ENCODE measurements at places on chromosomes 4 and X.

GRCh38 chr4:15148199-15148598 is 145.9 kb downstream of the CPEB2 start:
- DNase-seq: no peak

DNA sequence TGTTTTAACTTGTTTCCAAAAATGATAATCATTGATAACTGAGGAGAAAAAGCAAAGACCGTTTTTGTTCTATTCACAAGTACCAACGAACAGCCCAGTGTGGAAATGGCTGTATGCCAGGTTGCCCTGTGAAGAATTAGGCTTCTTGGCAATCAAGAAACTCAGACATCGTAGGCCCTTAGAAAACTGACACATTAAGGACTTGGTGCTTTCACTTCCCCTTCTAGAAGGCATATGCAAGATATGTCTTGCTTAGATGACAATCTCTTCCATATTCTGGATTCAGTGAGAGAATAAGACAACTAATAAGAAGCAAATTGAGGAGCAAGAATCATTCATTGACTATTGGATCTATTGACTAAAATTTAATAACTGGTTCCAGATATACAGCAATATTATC is 56.6 kb downstream of the ANAPC10 start:
- DNase-seq: no peak

GRCh38 chrX:85903692-85904471 is 143.5 kb downstream of the CHM start:
- no peak for DNase-seq

- no peak for DNase-seq
These were observed 212.2 kb downstream of the PPP1R2C start for GRCh38 chrX:42565739-42566138.

DNA sequence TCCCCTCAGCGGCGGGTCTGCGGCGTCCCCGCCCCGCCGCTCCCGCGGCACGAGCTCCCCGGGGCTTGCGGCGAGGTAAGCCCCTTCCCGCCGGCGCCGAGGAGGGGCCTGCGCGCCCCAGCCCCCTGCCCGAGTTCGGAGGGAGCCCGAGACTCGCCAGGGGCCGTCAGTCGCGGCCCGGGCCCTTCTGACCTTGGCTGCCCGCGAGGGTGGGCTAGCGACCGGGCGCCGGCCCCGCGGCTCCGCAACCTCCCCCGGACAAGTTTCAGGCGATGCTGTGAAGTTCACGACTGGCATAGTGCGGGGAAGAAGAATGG is 554 bp downstream of the CDKL5 start:
- DNase-seq: no peak

DNA sequence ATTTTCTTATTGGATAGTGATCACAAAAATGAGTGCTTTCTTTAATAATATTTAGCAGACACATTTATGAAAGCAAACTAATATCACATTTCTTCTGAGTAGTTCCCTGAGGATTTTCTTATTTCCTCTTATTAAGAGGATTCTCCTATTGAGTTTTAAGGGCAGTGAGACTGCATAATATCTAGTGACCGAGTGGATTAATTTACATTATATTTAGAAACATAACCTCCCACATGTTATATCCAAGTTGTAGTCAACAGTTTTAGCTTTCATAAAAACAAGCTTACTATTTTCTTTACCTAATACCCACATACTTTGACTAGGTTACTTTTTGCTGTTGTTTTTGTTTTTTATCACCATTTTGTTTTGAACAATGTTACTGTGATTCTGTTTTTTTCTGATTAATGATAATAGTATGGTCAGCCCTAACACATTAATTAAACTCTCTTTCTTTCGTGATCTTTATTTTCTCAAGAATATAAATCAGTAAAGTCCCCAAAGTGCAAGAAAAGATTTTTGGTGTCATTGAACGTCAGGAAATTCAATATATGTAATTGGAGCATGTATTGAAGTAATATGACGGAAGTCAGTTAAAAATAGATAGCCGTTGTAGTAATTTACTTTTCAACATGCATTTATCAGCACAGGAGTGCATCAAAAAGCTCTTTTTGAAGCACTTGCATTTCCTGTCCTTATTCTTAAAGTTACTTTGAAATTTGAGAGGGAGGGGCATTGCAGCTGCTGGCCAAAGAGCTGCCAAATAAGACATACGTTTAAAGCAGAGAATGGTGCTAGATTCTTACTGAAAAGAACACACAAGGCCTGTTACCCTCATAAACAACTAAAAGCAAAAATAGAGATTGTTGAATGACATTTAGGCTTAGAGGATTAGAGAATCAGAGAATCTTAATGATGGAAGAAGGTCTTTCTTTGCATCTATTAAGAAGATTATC is 25.2 kb downstream of the DDIT4L start:
- no peak for DNase-seq

GRCh38 chr4:156734965-156735895 is 236.4 kb downstream of the PDGFC start:
- no peak for DNase-seq

DNA sequence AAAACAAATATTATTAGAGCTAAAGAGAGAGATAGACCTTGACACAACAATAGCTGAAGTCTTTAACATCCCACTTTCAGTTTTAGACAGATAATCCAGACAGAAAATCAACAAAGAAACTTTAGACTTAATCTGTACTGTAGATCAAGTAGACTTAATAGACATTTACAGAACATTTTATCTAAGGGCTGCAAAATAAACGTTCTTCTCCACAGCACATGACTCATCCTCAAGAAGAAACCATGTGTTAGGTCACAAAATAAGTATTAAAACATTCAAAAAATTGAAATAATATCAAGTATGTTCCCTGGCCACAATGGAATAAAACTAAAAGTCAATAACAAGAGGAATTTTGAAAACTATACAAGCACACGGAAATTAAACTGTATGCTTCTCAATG is 1510.3 kb upstream of the PCDH10 start:
- DNase-seq: no peak

GRCh38 chrX:37824491-37825214 is 22.7 kb downstream of the DYNLT3 start:
- DNase-seq: no peak

DNA sequence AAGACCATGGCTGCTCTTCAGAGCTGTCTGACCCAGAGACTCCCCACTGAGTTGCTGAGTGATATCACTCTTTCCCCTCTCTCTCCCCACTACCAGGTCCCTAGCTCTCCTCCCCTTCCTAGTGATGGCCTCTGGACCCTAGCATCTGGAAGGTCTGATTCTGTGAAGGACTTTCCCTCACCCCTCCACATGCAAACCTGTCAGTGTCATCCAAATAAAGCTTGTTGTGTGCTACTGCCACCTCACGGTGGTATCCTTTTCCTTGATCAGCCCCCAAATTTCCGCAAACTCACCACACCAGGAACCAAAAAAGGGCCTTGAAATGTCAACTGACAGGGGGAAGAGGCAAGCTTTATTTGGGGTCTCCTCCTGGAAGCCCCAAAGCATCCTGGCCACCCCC is 500.2 kb downstream of the IDS start:
- DNase-seq: no peak

DNA sequence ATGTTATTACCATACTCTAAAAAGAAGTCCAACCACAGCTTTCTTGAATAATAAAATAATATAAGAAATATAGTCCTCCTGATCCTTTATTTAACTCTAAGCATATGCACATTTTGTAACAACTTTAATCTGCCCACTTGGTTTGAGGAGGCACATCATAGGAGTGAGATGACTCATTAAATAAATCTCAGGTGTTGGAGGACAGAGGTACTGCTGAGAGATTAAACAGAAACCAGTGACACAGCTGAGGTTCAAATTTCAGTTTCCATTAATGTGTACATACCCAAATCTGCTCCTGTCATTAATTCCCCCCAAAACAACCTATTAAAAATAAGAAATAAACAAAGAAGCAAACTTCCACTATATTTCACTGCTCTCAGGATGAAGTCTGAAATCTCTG is 211.0 kb downstream of the KCTD8 start:
- no peak for DNase-seq

DNA sequence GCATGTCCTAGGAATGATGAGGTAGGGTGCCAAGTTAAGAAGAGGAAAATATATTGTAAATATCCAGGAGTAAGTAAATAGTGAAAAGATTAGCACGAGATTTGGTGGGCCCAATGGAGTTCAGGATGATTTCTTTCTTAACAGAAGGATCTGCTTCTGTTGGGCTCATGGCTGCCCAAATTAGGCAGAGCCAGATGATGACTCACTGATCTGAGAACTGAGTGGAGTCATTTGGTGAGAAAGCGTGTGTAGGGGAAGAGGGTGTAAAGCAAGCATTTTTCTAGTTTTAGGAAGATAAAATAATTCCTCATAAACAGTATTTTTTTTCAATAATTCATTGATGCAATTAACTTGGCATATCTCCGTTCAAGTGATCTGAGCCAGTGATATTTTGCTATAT is 1.6 kb downstream of the TBX22 start:
- no peak for DNase-seq

DNA sequence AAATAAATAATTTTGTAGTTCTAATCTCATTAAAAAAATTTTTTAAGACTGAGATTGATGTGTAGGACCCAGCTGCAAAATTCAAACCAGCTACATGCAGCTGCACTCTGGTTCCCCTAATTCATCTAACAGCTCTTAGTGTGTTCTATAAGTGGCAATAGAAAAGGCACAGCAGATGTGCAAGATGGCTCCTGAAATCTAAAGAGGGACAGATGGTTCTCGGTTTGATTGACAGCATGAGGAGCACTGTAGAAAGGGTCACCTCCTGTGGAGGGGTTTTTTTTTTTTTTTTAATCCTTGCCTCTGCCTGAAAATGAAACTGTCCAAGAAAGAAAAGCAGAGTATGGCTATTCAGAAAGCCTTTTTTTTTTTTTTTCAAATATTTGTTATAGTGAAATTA is 16.9 kb upstream of the OCIAD1 start:
- DNase-seq: no peak

GRCh38 chr4:180695851-180696250 is 1547.4 kb upstream of the TENM3 start:
- no peak for DNase-seq

DNA sequence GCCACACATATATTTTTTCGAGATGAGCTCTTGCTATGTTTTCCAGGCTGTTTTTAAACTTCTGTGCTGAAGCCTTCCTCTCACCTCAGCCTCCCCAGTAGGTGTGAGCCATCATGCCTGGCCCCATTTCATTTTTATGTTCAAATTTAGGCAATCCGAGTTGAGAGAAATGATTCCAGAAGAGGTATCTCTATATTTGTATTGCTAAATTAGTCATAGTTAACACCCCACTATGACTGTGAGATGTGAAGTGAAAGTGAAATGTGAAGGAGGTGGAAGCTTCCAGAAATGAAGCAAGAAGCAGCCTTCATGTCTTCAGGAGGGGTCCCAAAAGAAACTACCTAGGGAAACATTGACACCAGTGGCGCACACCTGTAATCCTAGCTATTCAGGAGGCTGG is 17.7 kb downstream of the APELA start:
- DNase-seq: no peak

DNA sequence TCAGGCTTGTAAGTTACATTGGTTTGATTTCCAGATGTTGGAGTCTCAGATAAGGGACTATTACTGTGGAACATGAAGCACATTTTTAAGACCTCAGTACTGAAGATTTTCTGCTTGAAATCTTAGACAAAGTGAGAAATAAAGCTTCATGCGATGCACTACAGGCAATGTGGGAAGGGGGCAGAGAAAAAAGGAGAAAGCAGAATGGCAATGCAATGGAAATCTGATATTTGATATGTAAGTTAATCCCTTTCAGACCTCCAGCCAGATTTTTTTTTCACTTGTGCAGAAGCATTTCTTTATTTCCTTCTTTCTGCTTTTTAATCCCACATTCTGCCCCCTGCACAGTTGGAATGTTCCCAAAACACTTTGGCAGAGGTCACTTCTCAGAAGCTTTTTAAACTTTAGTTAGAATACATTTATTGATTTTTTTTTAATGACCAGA is 174.3 kb downstream of the ADGRL3 start:
- DNase-seq: no peak

DNA sequence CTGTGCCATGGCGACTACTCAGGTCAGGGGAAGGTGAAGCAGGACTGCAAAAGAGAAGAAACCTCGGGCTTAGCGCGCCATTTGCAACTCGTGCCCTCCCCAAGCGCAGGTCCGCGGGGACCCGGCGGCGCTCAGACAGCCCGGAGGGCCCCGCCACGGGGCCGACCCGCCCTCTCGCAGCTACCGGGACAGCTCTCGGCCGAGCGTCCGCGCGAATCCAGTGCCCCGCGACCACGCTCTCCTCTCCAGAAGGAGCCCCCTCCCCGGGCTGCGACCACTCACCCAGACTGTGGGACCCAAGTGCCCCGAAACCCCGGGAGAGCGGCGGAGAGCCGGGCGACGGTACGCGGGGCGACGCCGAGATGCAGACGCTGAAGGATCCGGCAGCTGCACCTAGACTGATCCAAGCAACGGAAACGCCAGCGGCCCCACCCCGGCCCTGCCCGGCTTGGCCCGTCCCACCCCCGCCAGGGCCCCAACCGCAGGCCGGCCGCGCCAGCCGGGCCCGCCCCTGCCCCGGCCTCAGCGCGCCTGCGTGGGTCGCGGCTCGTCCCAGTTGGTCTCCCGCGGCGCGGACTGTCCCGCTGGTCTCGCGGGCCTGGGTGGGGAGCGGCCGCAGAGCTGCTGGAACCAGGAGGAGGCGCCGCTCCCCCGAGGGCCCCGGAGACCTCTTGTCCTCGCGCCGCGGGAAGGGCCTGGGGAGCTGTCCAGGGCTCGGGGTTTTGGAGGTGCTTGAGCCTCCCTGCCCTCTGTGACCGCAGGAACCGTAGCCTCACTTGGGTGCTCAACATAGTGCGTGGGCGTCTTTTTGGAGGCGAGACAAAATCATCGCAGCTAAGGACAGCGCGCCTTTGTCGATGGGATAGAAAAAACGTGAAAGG is at the start of gene ANXA5:
TSS of gene ANXA5 (minus strand) at position 400 of the 881 bp plus-strand sequence. CDS start at position 9, 391 bp downstream.
- peak; percentile 96 for DNase-seq

- DNase-seq: peak; percentile 79
These were observed 38.9 kb downstream of the STARD8 start for GRCh38 chrX:68686097-68686977.

DNA sequence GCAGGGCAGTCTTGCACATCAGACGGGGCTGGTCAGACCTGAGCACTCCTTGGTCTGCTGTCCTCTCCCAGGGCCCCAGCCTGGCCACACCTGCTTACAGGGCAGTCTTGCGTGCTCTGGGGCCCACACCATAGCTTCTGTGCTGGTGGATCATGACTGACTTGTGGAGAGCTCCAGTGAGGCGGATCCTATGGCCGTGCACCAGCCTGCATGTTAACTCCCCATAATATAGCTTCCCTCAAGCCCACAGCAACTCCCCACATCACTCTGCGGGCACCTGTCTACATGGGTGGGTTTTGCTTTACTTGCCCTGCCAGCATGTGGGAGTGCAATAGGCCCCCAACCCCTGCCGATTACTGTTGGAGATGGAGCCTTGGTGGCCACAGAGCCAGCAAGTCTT is 8.2 kb upstream of the TMSB15B start:
- DNase-seq: peak; percentile 32

GRCh38 chrX:15471028-15471427 is 22.1 kb downstream of the PIR start:
- DNase-seq: peak; percentile 81

DNA sequence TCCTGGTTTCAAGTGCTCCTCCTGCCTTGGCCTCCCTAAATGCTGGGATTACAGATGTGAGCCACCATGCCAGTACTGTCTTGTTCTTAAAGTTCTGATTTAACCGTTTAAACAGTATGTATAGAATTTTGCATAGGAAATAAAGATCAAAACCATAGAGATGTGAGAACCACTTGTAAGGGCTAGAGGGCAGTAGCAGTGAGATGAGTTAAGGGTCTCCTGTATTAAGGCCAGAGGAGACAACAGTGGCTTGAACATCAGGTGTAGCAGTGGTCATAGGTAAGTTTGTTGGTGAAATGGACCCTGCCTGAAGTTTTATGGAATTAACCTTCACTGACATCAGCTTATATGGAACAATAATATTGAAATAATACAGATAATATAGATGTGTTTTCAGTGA is 155.7 kb downstream of the SLC4A4 start:
- DNase-seq: no peak

- DNase-seq: no peak
These were observed 823.0 kb downstream of the FAT4 start for GRCh38 chr4:126137782-126138170.

Data from islet precursor cell (in vitro differentiated cells).